ENCODE measurements at places on chromosomes 7 and 10.

- DNase-seq, result no peak
These were observed 146.6 kb upstream of the FRMD4A start for GRCh38 chr10:14477408-14477710.

DNA sequence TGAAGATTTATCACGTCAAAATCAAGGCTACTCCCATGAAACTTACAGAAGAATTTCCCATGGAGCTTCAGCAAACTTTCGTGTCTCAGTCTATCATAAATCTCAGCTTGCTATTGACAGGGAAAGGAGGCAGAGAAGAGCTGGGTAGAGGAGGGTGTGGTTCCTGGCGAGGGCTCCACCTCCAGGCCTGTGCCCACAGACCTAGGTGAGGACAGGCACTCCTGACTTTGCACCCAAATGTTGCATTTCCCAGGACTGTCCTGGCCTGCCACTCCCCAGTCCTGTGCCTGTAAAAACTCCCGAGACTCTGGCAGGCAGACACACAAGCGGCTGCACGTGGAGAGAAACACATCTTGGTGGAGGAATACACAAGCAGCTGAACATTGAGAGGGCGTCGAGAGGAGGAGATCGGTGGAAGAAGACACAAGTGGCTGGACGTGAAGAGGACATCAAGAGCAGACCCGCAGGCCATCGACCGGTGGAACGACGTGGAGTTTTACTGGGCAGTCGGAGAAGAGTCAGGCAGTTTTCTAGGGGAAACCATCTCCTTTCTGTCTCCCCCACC is 145.1 kb downstream of the CTNNA3 start:
- DNase-seq, result no peak

DNA sequence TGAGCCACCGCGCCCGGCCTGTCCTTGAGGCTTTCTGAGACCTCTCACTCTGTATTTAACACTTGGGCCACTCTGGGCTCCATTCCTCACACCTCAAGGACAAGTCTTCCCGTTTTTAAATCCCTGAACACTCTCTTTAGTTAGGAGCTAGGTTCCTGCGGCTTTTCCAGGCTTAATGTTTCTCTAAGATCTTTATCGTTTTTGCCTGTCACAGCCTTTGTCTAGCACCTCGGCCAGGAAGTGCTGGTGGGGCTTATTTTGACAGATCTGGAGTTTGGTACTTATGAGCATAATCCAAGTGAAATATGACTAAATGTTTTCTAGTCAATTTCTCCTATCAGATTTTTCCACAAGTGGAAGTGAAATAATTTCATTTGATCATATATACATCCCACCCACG is 186.6 kb downstream of the DPY19L1 start:
- no peak for DNase-seq

DNA sequence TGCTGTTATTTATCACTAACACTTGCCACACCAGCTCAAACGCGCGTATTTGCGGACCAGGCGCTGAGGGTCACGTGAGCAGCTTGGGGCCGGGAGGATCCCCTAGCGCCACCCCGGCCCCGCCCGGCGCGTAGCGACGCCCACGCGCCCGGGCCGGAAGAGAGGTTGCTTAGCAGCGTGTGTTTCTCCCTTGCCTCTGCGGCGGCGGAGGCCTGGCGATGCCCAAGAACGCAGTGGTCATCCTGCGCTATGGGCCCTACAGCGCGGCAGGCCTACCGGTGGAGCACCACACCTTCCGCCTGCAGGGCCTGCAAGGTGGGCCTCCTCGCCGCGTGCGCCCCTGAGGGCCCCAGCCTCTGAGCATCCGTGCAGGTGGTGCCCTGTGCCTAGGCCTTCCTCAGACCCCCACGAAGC is at the start of gene C10orf53:
C10orf53 (plus strand) TSS at position 172 of the 414 bp plus-strand sequence; CDS start at position 219, 47 bp downstream.
- peak; percentile 62 for DNase-seq

DNA sequence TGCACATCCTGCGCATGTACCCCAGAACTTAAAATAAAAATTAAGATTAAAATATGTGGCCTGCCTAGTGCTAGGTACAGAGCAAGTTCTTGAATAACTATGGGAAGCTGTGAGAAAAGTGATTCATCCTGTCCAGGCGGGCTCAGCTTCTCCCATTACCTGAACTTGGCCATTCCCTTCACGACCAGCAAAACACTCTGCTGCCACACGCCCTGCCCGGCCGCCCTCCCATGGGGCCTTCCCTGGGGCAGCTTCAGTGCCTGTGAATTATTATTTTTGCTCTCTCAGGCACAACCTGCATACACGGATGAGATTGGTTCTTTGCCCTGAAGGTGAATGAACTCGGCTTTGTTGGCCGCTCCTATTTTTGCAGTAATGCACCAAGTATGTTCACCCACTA is 209.2 kb upstream of the SHH start:
- no peak for DNase-seq

GRCh38 chr10:113609704-113610108 is 54.1 kb downstream of the NRAP start:
- DNase-seq, result no peak

DNA sequence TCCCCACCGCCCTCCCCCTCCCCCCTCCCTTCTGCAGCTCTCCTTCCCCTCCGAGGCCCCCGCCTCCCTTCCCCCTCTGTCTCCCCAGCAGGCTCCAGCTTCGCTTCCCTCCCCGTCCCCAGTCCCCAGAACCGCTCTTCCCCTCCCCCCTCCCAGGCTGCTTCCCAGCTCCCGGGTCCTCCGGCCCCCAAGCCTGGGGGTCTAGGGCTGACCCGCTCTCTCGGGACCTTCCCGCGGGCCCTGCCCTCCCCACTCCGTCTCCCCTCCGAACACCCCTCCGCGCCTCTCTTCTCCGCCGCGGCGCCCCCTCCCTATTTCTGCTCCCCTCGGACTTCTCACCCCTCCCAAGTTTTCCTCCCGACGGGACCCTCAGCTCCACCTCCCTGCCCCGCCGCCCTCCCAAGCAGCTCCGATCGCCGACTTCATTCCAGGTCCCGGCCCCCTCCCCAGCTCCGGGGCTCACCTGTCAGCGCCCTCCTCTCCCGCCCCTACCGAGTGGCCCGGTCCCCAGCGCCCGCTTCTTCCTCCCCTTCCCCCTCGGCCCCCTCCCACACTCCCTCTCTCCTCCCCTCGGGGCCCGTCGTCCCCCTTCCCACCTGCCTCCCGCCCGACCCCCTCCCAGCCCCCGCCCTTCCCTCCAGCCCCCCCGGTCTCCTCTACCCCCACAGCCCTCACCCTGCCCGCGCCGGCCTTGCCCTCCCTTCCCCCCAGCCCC is 990 bp downstream of the ZNF467 start:
- no peak for DNase-seq

GRCh38 chr10:71258446-71259145 is 46.2 kb downstream of the UNC5B start:
- DNase-seq, result no peak

DNA sequence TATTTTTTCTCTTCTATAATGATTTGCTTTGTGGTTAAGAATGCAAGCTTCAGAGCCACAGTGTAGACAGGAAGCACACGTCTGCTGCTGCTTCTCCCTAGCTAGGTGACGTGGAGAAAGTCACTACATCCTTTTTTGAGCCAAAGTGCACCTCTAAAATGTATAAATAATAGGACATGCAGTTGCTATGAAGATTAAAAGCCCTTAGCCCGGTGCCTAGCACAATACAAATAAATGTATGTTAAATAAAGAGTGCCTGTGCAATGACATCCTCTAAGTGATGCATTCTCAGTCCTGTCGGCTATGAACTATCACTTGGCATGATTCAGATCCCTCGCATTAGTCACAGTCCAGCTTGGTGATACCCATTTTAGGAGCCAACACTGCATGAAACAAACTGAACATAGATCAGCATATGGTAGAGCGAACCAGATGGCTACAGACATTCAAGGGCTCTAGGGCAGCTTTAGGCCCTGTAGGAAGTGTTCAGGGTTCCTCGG is 4.8 kb upstream of the TRDMT1 start:
- peak; percentile 91 for DNase-seq

DNA sequence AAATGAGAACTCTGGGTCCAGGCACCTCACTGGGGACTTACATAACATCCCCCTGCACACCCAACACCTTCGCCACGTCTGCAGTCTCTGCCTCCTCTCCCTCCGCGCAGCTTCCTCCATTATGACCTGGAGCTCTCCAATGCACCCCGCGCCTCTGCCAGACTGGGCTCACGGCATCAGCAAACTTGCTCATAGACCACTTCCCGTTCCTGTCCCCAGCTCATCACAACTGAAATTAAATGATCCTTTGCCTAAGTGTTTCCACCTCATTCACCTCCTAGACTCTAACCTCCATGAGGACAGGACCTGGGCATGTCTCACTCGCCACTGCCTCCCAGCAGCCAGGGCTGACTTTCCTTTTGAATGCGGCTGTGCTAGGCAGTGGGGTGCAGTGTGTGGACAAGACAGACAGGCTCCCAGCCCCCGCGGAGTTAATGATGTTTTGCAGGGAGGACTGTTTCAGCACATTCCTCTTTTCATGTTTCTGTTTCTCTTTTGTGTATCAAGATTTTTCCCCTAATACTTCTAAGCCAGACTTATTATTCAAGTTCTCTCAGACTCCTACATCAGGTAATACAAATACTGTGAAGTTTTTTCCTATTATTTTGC is 18.8 kb downstream of the CHST15 start:
- no peak for DNase-seq

- DNase-seq, result no peak
These were observed 22.5 kb downstream of the TRDMT1 start for GRCh38 chr10:17179002-17179401.

GRCh38 chr7:108120933-108121332 is 9.2 kb downstream of the LAMB4 start:
- no peak for DNase-seq

- no peak for DNase-seq
These were observed 6.4 kb downstream of the NOD1 start for GRCh38 chr7:30472081-30472783.

DNA sequence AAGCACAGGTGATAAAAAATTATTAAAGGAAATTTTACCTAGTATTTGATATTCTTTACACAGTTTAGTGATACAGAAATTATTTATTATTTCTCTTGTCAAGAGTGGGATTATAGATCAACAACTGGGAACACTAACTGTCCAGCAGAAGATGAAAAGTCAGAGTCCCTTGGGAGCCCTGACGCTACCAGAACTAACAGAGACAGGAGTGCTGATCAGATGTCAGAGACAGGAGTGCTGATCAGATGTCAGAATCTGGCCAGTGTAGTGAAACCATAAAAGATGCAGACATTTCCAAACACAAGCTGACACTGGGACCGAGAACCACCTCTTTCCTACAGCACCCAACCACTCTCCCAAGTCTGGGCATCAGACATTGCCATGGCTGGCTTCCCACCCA is 828.2 kb downstream of the TNS3 start:
- DNase-seq, result no peak

DNA sequence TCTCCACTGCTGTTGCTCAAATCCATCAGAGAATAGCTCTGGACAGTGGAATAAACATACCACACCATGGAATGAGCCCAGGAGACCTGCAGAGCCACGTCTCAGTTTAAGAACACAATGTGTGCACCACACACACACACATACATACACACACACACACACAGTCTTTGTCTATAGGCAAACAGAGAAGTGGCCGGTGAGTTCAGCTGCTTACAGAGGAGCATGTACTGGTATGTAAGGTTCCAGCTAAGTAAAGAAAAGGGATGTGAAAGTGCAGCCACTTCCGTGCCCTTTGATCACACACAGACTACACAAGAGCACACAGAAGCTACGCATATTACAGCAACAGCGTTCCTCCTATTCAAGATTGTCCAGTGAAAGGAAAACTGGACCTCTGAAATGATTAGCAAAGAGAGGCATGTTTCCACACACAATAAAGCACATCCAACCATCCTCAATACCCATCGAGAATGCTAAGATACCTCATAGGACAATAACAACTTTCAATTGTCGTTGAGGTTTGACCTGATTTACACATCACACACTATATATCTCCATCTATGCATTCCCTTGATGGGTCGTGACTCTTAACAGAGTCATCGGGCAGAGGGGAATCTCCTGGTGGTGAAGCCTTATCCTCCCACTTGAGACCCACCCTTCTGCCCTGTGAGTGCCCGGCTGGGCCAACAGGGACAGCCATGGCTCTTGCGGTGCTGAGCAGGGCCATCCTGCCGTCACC is 23.6 kb downstream of the SLC35B4 start:
- no peak for DNase-seq

DNA sequence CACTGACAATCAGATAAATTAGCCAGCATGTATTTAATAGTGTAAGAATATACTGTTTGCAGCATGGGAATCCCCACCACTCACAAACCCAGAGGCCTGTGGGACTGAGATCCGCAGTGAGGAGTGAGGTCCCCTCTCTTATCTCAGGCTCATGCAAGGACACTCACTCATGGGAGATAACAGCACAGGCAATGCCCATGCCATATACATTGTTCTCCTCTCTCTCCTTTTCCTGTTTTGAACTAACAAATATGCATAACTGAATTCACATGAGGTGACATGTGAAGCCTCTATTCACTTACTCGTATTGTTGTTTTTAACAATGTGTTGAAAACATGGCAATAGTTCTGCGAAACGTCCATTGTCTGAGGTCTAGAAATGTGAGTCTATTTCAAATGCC is 230.5 kb downstream of the ARHGAP21 start:
- no peak for DNase-seq

- no peak for DNase-seq
These were observed 494.3 kb downstream of the AUTS2 start for GRCh38 chr7:70092314-70093204.

- DNase-seq, result no peak
These were observed 113.8 kb downstream of the MARCHF5 start for GRCh38 chr10:92404612-92405418.

DNA sequence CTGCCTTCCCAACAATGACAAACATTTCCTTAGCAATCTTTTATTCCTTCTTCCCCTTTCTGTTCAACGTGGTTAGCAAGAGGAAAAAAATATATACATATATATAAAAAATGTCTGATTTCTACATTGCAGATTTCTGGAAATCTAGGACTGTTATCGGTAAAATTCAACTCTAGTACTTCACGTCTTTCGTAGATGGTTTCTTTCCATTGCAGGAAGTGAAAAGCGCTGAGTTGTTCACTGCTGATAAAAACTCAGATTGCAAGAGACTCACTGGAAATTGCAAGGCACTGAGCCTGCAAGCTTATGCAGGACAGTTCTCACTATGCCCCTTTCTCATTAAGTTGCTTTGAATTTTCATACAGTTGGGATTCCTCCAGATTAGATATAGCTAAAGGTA is 23.9 kb downstream of the KIN start:
- no peak for DNase-seq

- no peak for DNase-seq
These were observed 354.7 kb downstream of the HPSE2 start for GRCh38 chr10:98880971-98881370.

- no peak for DNase-seq
These were observed 24.3 kb upstream of the CNNM1 start for GRCh38 chr10:99304862-99305229.

GRCh38 chr7:28608237-28608656 is 195.9 kb downstream of the CREB5 start:
- no peak for DNase-seq

GRCh38 chr10:104304927-104305326 is 33.3 kb downstream of the ITPRIP start:
- peak; percentile 47 for DNase-seq

- no peak for DNase-seq
These were observed 2.6 kb upstream of the MBL2 start for GRCh38 chr10:52775132-52775647.

- no peak for DNase-seq
These were observed 381.4 kb downstream of the DGKB start for GRCh38 chr7:14521183-14521582.
